ENCODE measurements at places on chromosomes 6 and 20. TPM values are rescaled to one million over a fixed set of nuclear protein-coding genes. Genes with fewer than 3 reads are reported as not detected.

Gene CGA
- 2.6 TPM for polyA plus RNA-seq

Gene BPI
- 0.69 TPM for polyA plus RNA-seq

Gene TAGAP
- polyA plus RNA-seq = not detected

Gene PLCB4
- 8.8 TPM for polyA plus RNA-seq

Gene CRISP3
- polyA plus RNA-seq = not detected

Gene PHF20
- polyA plus RNA-seq = 24.9 TPM

Gene CLPSL2
- not detected for polyA plus RNA-seq

Gene PNPLA1
- polyA plus RNA-seq = not detected

Gene MRPS10
- polyA plus RNA-seq = 43.3 TPM

Data from BJ (cell line).